Neuronal stem cell (in vitro differentiated cells): ENCODE measurements at places on chromosomes 3 and 15.

DNA sequence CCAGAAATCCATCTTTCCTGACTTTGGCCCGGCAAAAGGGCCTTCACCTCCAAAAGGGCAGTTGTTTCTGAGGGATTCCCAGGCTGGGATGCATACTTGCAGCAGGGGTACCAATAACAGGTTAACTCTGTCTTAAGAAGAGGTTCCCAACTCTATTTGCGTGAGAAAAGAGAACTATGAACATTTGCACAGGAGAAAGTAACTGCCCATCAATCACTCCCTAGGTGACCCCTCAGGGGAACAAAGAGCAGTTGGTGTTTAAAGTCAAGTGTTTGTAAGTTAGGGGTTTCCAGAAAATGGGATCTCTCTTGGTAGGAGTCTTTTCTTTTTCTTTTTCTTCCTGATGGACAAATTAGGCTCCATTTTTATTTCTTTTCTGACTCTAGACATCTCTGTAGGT lies 97.3 kb downstream of the EPHB1 start:
- H3K4me3 ChIP-seq, result no peak overlapping the region
- DNase-seq, result no peak
- H3K27me3 ChIP-seq, result no peaks in the 10 kb centered on the region
- no peaks in the 10 kb centered on the region for H3K4me1 ChIP-seq

- DNase-seq, result no peak
- H3K27ac ChIP-seq, result no peak overlapping the region
- no peaks in the 10 kb centered on the region for H3K27me3 ChIP-seq
- H3K4me1 ChIP-seq, result peaks cover 9% of the 10 kb centered on the region
- no peaks in the 10 kb centered on the region for H3K36me3 ChIP-seq
Measured at GRCh38 chr3:124532071-124532470, 198.2 kb upstream of the UMPS start.

DNA sequence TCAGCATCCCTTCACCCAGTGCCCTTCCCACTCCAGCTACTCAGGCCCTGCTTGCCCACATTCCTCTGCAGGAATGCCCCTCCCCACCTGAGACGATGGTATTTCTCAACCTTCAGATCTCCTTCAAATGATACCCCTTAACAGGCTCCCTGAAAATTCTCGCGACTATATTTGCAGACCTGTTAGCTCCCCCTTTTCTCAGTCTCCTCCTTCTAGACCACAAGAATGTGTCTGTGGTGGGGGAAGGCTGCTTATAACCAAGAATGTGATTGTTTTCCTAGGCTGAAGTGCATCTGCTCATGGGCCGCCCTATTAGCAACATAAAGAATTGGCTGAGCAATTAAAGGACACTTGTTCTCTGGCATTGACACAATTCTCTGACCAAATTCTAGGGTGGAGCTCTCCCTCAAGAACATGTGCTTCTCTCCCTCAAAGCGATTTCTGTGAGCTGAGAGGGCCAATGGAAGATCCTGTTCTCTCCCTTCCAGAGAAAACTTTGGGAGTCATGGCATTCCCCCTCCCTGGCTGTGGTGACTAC lies 19.1 kb upstream of the LIMD1 start:
- H3K27ac ChIP-seq, result no peak overlapping the region
- peaks cover 4% of the 10 kb centered on the region for H3K4me1 ChIP-seq
- no peak for DNase-seq
- H3K27me3 ChIP-seq, result no peaks in the 10 kb centered on the region
- no peaks in the 10 kb centered on the region for H3K36me3 ChIP-seq

DNA sequence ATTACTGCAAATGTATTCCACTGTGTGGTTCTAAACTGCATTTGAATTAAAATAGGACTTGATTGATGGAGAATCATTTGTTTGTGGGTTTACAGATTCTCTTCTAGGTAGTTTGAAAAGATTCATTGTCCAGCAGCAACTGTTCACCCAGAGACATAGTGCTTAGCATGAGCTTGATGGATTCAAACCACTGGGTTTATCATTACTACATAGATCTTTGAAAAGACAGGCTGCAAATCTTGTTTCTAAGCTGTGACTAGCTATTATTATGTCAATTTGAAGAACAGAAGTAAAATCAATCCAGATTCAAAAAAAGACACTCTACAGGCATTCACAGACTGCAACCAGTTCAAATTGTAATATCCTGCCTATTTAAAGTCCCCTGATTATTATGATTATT lies 49.8 kb downstream of the MBNL1 start:
- DNase-seq, result no peak
- H3K36me3 ChIP-seq, result no peaks in the 10 kb centered on the region
- H3K27ac ChIP-seq, result no peak overlapping the region
- no peaks in the 10 kb centered on the region for H3K27me3 ChIP-seq

GRCh38 chr15:23484870-23485269 lies 37.8 kb upstream of the GOLGA6L2 start:
- no peaks in the 10 kb centered on the region for H3K27me3 ChIP-seq
- no peaks in the 10 kb centered on the region for H3K36me3 ChIP-seq
- no peak overlapping the region for H3K27ac ChIP-seq
- no peak overlapping the region for H3K4me3 ChIP-seq
- H3K4me1 ChIP-seq, result no peaks in the 10 kb centered on the region

DNA sequence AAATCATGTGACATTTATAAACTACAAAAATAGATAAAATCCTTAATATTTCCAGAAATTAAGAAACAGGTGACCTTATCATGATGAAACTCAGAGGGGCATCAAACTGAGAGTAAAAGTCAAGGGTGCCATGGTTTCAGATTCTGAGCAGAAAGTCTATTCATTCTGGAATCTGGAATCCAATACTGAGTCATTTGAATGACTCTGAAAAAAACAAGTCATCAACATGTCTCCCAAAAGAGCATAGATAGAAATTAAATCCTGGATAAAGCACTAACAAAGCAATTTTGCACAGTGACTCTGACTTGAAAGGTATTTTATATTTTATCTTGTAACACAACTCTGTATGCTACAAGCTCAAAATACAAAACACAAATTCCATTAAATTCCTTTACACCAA lies 23.4 kb downstream of the STAC start:
- no peaks in the 10 kb centered on the region for H3K27me3 ChIP-seq
- DNase-seq, result no peak
- H3K27ac ChIP-seq, result no peak overlapping the region
- no peaks in the 10 kb centered on the region for H3K4me1 ChIP-seq
- H3K4me3 ChIP-seq, result no peak overlapping the region

DNA sequence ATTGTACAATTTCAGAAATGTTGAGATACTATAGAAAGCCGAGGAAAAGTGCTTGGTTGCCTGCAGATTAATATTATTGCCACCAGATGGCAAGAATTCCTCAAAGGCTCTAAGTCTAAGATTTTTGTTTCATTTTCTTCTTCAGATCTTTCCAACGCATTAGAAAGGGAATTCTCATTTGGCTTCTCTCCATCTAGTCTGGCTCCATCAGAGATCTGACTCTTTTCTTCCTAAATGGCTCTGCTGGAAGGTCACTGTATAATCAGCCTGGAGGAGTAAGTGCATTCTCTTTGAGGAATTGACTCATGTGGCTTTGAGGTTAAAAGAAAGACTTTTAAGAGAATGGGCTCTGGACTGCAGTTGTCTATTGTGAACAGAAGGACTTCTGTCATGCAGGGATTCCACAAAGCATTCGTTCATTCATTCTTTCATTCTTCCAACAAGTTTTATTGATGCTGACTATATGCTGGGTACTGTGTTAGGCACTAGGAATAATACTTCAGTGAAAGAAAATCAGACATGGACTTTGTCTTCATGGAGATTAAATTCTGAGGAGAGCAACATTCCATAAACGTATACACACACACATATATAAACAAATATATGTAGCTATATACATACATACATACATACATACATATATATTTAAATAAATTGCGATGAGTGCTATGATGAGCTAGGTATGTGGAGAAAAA lies 55.3 kb downstream of the SLC28A2 start:
- H3K27ac ChIP-seq, result no peak overlapping the region
- H3K4me1 ChIP-seq, result no peaks in the 10 kb centered on the region
- H3K27me3 ChIP-seq, result no peaks in the 10 kb centered on the region
- no peaks in the 10 kb centered on the region for H3K36me3 ChIP-seq
- no peak overlapping the region for H3K4me3 ChIP-seq
- DNase-seq, result no peak

DNA sequence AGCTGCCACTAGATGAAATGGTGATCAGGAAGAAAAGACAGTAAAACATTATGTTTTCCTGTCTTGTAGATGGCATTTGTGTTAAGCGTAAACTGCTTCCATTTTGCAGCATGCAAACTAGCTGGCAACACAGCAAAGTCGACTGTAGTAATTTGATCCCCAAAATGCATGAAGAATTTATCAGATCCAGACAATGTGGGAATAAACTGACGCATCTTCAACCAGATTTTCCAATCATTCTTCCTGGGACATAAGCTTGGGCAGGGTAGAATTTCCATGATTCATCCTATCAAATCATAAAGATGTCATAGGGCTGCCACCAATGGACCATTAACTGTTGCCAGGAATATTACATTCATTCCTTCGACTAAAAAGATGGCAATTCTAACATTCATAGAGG lies 260.3 kb downstream of the ERC2 start:
- peaks cover 5% of the 10 kb centered on the region for H3K4me1 ChIP-seq
- no peaks in the 10 kb centered on the region for H3K27me3 ChIP-seq
- no peaks in the 10 kb centered on the region for H3K36me3 ChIP-seq
- no peak overlapping the region for H3K4me3 ChIP-seq
- no peak for DNase-seq

- no peak for DNase-seq
- H3K4me3 ChIP-seq, result no peak overlapping the region
- no peaks in the 10 kb centered on the region for H3K36me3 ChIP-seq
- H3K27me3 ChIP-seq, result no peaks in the 10 kb centered on the region
- H3K27ac ChIP-seq, result no peak overlapping the region
Measured at GRCh38 chr3:8629151-8630021, 15.2 kb downstream of the SSUH2 start.

- no peak overlapping the region for H3K4me3 ChIP-seq
- H3K27ac ChIP-seq, result no peak overlapping the region
- no peak for DNase-seq
- H3K36me3 ChIP-seq, result no peaks in the 10 kb centered on the region
Measured at GRCh38 chr15:69643971-69644370, 191.4 kb downstream of the RPLP1 start.

- peaks cover under 1% of the 10 kb centered on the region for H3K4me1 ChIP-seq
- no peaks in the 10 kb centered on the region for H3K27me3 ChIP-seq
- H3K4me3 ChIP-seq, result no peak overlapping the region
- H3K27ac ChIP-seq, result no peak overlapping the region
- no peaks in the 10 kb centered on the region for H3K36me3 ChIP-seq
Measured at GRCh38 chr3:58544541-58544940, 7.6 kb upstream of the ACOX2 start.

GRCh38 chr3:63818282-63819150 lies 583 bp upstream of the C3orf49 start:
- peaks cover 6% of the 10 kb centered on the region for H3K4me1 ChIP-seq
- no peak overlapping the region for H3K4me3 ChIP-seq
- DNase-seq, result peak; percentile 62
- H3K27me3 ChIP-seq, result no peaks in the 10 kb centered on the region
- no peak overlapping the region for H3K27ac ChIP-seq

GRCh38 chr15:65292938-65293518 lies 2.8 kb upstream of the RNU5A-1 start:
- H3K27ac ChIP-seq, result no peak overlapping the region
- H3K4me3 ChIP-seq, result no peak overlapping the region
- DNase-seq, result no peak
- no peaks in the 10 kb centered on the region for H3K36me3 ChIP-seq
- no peaks in the 10 kb centered on the region for H3K4me1 ChIP-seq
- no peaks in the 10 kb centered on the region for H3K27me3 ChIP-seq

DNA sequence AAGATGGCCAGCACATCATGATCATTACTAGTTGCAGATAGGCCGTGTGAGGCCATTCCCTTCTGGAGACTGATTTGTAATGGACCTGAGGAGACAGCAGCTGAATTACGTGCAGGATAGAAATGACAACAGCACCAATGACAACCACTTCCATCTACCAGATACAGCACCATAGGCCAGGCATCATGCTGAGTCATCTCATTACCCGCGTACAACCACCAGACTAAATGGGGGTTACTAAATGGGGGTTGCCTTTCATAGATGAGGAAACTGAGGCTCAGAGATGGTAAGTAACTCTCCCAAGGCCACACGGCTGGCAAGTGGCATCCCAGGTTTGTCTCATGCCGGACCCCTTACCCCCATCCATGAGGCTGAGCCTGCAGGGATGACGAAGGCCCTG lies 32.8 kb upstream of the FAM107A start:
- H3K4me1 ChIP-seq, result no peaks in the 10 kb centered on the region
- no peaks in the 10 kb centered on the region for H3K27me3 ChIP-seq

GRCh38 chr3:19065027-19065426 lies 83.3 kb upstream of the KCNH8 start:
- H3K27me3 ChIP-seq, result no peaks in the 10 kb centered on the region
- no peak overlapping the region for H3K27ac ChIP-seq
- no peaks in the 10 kb centered on the region for H3K36me3 ChIP-seq
- peak; percentile 6 for DNase-seq
- H3K4me1 ChIP-seq, result no peaks in the 10 kb centered on the region

GRCh38 chr3:30644615-30645014 lies 38.2 kb downstream of the TGFBR2 start:
- no peak overlapping the region for H3K4me3 ChIP-seq
- no peak overlapping the region for H3K27ac ChIP-seq
- H3K27me3 ChIP-seq, result no peaks in the 10 kb centered on the region
- no peak for DNase-seq
- H3K4me1 ChIP-seq, result peaks cover 4% of the 10 kb centered on the region

DNA sequence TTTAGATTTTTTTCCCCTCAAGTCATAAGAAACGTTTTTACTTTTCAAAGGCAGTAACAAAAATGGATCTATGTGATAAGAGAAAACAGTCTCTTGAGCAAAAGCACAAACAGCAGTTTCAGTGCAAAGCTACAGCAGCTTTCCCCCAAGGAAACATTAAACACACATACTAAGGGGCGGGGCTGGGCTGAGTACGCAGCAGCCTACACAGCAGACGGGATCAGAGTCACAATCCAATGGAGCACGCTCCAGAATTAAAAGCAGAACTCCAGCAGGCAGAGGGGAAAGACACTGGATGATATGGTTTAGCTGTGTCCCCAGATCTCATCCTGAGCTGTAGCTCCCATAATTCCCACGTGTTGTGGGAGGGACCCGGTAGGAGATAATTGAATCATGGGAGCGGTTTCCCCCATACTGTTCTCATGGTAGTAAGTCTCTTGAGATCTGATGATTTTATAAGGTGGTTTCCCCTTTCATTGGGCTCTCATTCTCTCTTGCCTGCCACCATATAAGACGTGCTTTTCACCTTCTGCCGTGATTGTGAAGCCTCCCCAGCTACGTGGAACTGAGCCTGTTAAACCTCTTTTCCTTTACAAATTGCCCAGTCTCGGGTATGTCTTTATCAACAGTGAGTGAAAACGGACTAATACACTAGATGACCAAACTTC lies 116.2 kb upstream of the SLCO3A1 start:
- no peaks in the 10 kb centered on the region for H3K36me3 ChIP-seq
- no peaks in the 10 kb centered on the region for H3K4me1 ChIP-seq
- H3K4me3 ChIP-seq, result no peak overlapping the region
- H3K27ac ChIP-seq, result no peak overlapping the region
- no peaks in the 10 kb centered on the region for H3K27me3 ChIP-seq
- DNase-seq, result no peak

- no peak for DNase-seq
- no peaks in the 10 kb centered on the region for H3K27me3 ChIP-seq
- H3K4me3 ChIP-seq, result no peak overlapping the region
- no peak overlapping the region for H3K27ac ChIP-seq
- peaks cover 31% of the 10 kb centered on the region for H3K36me3 ChIP-seq
Measured at GRCh38 chr3:155948476-155948875, 78.0 kb downstream of the GMPS start.

- no peak overlapping the region for H3K4me3 ChIP-seq
- H3K27ac ChIP-seq, result no peak overlapping the region
- H3K36me3 ChIP-seq, result no peaks in the 10 kb centered on the region
Measured at GRCh38 chr3:18562364-18563154, 137.4 kb upstream of the SATB1 start.

GRCh38 chr3:172528677-172529076 lies 5.4 kb upstream of the TNFSF10 start:
- DNase-seq, result no peak
- no peak overlapping the region for H3K27ac ChIP-seq
- H3K4me3 ChIP-seq, result no peak overlapping the region
- H3K4me1 ChIP-seq, result no peaks in the 10 kb centered on the region
